Forelimb muscle (tissue), 1 donor: ENCODE measurements at places on chromosomes 7 and 10. TPM values are rescaled to one million over a fixed set of nuclear protein-coding genes. Genes with fewer than 3 reads are reported as not detected.

DNA sequence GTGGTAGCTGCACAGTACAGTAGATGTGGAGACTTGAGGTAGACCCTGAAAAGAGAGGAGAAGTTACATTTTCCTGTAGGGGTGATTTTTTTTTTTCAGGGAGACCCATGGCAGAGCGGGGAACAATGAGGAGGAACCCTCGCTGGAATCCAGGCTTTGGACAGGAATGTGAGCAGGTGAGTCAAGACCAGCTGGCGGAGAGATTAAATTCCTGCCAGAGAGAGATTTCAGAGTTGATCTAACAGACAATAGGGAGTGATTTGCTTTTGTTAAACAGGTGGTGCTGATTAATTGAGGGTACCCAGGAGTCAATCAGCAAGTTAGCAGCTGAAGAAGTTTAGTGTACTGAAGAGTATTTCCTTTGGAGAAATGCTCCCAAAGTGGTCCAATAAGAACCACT, 41.6 kb upstream of the MINDY3 start:
- DNase-seq, result no peak

DNA sequence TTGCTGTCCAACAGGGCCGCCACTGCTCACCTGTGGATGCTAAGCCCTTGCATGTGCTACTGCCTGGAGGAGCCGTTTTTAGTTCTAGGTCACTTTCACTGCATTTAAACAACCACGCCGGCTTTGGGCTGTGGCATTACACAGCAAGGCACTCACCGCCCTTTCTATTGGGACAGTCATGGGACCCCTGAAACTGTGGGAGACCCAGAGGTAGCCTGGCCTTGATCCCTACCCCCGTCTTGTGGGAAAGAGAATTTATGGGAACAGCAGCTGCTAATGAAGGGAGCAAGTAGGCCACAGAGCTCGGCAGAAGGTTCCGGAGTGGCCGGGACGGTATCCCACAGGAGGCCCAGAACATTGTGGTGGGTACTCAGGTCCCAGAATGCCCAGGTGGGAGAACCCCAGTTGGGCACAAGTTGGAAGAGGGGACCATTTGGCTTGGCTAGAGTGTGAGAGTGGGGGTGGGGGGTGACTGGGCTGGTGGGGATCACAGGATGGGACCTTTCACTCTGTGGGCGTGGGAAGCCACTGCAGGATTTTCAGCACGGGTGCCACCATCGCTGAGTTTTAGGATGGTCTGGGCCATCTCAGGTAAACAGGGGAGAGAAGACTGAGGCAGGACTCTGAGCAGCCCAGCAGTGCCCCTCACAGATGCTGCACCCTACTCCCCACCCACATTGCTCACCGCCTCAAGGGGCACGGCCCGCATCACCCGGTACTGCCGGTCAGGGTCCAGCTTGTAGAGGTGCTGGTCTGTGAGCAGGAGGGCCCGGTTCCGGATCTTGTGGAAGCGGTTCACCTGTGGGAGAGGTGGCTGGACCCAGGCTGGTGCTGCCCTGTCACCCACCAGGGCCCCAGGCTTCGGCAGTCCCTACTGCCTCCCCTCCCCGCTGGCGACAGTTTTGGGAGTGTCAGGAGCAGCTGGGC, 15.2 kb downstream of the MYO1G start:
- DNase-seq, result no peak

GRCh38 chr10:70321233-70321632, 37.4 kb upstream of the NPFFR1 start:
- no peak for DNase-seq

DNA sequence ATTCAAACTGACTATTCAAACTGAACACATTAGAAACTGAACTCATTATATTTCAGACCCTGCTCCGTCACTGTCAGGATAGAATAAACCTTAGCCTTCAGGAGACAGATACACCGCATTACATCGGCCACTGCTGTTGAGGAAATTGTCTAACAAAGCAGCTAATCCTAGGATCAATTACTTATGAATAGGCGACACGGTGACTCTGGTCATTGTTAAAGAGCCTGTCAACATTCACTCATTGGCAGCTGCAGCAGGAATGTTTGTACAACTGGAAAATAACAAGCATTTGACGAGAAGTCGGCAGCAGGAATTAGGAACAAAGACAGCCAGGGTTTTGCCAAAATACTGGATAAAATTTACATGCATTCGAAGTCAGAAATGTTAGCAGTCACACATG, 112.0 kb upstream of the MKX start:
- DNase-seq, result no peak

- DNase-seq, result no peak
Observed at GRCh38 chr10:62136931-62137330, 131.7 kb downstream of the RTKN2 start.

DNA sequence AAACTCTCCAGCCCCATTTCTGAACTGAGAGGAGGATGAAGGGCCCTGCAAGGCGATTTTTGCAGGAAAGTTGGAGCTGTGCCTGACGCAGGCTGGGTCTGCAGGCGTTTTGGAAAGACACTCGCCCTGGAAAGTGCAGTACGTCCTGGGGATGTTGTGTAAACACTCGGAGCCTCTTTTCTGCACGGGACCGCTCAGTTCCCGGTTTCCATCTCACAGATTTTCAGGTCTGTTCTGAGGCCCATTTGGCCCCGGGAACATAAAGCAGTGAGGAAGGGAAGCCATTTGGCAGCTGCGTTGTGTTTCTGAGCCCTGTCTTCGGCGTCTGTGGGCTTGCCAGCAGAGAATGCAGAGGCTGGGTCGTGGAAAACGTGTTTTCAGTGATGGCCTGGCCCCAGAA, 655.0 kb upstream of the MGMT start:
- no peak for DNase-seq

- DNase-seq, result no peak
Observed at GRCh38 chr10:21314906-21315644, 210.4 kb downstream of the SKIDA1 start.

DNA sequence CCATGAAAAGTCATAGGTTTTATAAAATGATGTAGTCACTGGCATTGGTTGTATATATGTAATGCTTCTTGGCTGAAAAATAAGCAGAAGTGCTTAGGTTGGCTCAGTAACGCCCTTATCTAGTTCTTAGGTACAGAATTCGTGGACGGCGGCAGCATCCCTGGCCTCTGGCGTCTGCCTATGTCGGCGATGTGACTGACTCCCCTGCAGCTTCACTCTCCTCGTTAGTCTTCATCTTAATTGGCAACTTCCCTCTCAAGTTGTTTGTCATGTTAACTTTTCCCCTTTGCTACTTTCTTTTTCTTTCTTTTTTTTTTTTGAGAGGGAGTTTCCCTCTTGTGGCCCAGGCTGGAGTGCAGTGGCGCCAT, 18.5 kb downstream of the CHST12 start:
- no peak for DNase-seq

- no peak for DNase-seq
Observed at GRCh38 chr10:106310596-106310995, 853.9 kb downstream of the SORCS1 start.

DNA sequence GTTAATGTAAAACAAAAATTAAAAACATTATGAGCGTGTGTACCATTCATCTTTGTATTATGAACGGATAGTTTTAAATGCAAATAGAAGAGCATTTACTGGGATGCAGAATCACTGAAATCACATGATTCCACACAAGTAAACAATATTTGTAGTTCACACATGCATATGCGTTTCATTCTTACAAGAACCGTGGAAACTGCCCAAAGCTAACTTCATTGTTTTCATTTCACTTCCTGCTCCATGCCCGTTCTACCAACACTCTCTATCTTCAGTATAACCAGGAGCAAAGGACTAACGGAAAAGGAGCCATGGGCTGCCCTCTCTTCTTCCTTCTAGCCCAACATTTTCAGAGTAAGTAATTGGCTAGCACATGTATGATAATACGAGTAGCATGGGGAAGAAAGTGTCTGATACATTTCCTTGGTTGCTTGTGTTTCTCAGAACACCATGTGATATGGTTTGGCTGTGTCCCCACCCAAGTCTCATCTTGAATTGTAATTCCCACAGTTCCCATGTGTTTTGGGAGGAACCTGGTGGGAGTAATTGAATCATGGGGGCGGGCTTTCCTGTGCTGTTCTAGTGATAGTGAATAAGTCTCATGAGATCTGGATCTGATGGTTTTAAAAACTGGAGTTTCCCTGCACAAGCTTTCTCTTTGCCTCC, 38.8 kb downstream of the ZNF783 start:
- DNase-seq, result no peak

- no peak for DNase-seq
Observed at GRCh38 chr10:53422223-53422888, 649.8 kb upstream of the MBL2 start.

DNA sequence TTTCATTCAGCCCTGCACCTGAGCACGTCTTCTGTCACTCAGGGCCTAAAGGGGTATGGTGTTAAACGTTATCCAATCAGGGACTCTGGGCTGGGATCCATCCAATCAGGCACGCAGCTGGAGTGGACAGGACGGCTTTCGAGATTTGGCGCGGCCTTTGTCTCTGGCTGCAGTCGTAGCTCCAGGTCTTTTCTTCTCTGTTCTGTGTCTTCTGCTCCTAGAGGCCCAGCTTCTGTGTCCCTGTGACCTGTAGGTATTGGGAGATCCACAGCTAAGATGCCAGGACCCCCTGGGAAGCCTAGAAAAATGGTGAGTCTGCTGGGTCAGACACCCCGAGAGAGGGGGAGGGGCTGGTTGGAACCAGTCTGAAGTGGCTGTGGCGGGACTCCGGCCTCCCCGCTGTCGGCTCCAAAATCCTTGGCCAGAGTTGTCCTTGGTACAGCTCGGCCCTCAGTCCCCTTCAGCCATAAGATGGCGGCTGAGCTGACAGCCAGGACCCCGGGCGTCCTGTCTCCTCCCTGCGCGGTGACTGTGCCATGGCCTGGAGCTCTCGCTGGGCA, 11.7 kb upstream of the ZNF680 start:
- DNase-seq, result no peak

DNA sequence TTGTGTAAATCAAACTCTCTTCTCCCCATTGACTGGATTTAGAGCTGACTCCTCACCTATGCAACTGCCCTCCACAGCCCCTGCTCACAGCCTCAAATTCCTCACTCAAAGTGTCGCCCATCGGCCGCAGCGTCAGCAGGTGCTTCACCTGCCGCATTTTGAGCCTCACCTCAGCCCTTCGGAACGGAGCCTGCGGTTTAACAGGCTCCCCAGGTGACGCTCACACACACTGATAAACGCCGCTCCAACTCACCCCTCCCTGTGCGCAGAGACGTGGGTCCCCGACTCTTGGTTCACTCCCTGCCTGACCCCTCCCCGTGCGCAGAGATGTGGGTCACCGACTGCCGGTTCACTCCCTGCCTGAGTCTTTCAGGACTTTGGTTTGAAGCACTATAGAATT, 57.1 kb downstream of the CARD11 start:
- DNase-seq, result no peak

The LRRTM3 gene
- polyA plus RNA-seq, result 2.2 TPM

The ATOH7 gene
- polyA plus RNA-seq, result 0.15 TPM

The RAMP3 gene
- 3.4 TPM for polyA plus RNA-seq
